Hepatocyte (in vitro differentiated cells): ENCODE measurements at places on chromosomes 2 and 18.
A peak's percentile ranks its signal among the peaks of the same experiment; 100 is the strongest.

DNA sequence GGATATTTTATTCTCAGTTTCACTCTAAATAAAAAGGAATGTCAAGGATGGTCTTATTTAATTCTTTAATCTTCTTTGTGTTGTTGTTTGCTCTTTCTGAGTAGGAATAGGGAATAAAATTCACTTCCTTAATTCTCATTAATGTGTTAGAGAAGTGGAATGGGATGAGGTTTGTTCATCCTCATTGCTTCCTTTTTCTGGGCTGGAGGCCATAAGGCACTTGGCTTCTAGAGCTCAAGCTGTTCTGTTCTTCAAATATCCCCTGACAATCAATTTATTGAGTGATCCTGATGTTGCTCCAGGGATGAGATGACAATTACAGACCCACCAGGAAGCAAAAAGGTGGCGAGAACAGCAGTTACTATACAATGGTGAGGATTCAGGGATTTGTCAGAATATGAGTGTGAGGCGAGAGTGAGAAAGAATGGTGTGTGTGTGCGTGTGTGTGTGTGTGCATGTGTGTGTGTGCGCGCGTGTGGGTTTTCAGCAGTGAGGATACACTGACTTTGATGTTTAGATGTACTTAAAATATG is 557.6 kb upstream of the FANCL start:
- no peak for DNase-seq

DNA sequence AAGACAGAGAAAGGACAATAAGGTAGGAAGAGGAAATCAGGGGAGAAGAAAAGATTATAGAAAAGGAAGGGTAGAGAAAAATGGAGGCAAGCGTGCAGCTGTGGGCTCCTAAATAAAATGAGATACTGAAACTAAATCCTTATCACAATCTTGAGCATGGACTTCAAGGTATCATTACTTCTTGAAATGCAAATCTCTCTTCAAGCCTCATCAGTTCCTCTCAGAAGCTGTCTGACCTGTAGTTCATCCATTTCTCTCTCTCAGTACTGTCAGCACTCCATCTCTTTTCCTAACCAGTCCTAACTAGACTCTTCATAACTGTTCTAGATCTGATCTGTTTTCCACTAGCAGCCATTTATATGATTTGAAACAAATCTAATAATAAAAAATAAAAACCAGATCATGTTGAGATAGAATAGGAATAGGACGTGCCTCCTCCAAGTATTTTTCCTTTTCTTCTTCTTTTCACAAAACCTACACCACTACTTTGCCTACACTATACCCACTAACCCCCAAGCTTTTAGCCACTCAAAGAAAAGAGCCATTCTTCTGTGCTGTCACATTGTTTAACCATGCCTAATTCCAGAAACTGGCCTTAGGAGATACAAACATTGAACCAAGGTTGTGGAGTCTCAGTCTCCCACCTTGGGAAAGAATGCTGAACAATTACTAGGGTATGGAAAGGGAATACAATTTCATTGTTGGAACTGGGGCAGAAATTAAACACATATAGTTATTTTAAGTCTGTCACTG is 21.1 kb downstream of the BABAM2 start:
- no peak for DNase-seq

- DNase-seq, result peak; percentile 74
Measured at GRCh38 chr2:130798472-130799218, 38.1 kb upstream of the ARHGEF4 start.

DNA sequence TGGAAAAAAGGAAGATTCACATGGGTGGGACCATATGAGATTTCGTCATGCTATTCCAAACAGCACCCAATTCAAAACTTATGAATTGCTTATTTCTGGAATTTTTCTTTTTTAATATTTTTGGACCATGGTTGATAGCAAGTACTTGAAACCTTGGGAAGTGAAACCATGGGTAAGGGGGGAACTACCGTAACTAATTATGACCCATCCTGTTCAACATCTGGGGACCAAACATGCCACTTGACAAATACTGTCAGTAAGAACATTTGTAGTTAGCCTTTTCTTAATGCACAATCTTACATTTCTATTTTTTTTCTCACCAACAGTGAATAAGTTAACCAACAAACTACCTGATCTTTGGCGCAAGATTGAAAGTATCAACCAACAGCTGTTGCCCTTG is 105.7 kb upstream of the TTC39C start:
- no peak for DNase-seq

GRCh38 chr2:69100220-69100723 is 87.3 kb downstream of the ANTXR1 start:
- DNase-seq, result no peak

GRCh38 chr2:10957391-10957790 is 45.7 kb downstream of the KCNF1 start:
- no peak for DNase-seq

GRCh38 chr18:58983260-58984155 is 118.8 kb downstream of the ZNF532 start:
- no peak for DNase-seq

DNA sequence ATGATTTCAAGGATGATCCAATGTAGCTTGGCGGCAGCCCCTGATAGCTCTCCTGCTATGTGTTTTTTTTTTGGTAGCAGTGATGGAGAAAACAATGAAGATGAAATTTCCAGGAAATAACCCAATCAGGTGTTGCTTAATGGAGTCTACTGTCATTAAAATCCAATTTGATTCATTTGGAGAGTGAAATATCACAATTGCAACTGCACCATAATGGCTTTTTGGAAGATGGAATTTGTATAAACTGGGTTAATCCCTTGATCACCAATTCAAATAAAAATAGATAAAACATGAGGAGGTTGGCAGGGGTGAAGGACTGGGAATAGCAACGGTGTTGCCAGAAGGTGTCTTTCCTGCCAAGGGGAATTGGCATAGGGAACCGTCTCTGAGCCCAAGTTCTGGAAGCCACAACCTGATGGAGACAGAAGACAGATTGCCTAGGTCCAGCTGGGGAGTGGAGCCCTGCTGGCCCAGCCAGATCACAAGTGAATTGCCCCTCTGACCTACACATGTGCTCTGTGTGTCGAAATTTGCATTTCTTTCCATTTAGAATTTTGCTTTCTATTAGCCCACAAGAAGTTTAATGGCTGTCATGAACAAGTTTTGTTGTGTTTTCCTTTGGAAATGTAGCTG is 170.3 kb upstream of the SPRED2 start:
- DNase-seq, result no peak

- DNase-seq, result no peak
Measured at GRCh38 chr18:12843420-12844350, 40.4 kb downstream of the PTPN2 start.

DNA sequence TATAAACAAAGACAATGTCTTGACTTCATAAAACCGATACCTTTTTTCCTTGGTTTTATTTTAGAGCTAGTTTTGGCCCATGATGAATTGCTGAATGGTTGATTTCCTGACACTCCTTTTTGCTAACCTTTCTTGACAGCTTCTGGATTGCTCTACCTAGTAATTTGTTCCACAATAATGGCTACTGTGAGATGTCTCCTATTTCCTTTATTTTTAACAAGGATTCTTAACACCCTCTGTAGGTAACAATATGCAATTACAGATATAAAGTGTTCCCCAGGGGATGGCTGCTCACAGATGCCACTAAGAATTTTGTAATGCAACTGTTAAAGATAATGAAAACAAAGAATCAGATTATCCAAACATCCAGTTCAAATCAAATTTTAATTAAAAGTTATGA is 100.8 kb upstream of the ATP5MC3 start:
- DNase-seq, result peak; percentile 26

DNA sequence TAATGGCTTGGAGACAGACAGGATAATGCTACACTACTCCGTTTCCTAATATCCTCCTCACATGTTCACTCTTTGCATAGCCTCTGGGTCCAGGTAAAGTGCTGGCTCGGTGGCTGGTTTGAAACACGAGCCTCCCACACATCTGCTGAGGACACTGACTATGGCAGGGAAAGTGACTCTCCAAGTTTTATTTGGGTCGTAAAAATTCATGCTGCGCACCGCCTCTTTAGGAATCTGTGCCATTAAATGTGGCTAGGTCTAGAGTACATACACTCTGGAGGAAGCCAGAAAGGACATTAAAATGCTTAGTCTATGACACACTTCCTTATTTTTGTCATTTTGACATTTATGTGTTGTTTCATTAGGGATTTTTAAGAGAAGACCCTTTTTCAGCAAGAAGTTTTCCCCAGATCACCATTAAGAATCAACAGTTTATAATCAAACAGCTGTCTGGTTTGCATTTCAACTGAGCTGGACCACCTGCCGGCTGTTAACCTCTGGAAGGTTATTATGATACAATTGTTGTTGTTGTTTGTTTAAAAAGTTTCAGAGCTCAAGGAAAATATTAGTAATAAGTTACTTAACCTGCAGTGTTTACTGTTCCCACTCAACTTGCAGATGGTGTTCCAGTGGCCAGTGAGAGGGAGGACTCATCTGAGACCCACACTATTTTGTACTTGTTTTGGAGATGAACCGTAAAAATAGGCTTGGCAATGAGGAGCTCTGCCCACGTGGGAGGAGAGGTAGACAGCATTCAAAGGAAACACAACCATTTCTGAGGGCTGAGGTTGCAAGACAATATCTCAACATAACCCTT is 443.3 kb upstream of the MEIS1 start:
- DNase-seq, result peak; percentile 58

- DNase-seq, result no peak
Measured at GRCh38 chr2:231300722-231301076, 94.8 kb upstream of the B3GNT7 start.

DNA sequence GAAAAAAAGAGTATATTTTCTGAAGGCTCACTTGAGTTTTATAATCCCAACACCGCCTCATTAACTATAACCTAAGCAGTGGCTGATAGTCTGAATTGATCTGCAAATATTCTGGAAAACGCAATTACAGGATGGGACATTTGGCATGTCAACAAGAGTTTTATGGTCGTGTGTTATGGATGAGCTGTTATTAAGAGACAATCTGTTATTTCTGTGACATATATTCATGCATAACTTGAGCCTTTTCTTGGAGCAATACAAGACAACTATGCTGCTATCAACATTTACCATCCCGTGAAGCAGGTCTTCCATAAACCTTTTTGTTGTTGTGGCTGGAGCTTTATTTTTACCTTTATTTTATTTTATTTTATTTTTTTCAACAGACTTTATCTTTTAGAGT is 164.4 kb downstream of the SCG2 start:
- DNase-seq, result no peak

DNA sequence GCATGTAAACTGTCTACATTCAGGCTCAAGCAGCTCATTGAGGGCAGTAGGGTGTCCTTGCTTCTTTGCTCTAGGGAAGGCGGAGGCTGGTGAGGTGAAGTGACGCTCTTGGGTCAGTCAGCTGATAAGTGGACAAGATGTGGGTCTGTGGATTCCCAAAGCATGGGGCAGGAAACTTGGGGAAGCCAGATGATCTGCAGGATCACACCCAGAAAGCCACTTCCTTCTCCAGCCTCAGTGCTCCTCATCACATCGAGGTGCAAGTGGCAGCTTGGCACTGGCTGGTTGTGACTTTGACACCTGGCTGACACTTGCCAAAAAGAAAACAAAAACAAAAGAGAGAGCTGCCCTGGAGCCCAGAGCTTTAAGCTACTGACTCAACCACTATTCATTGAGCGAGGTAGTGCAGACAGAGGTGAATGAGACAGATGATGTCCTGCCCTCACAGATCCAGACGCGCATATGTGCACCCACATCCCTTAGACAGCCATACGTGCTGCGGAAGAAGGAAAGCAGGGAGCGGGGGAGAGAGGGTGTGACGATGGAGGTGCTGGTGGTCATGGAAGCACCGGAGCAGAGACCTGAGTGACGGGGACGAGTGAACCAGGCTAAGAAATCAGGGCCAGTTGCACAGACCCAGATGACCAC is 3.1 kb upstream of the CIB4 start:
- DNase-seq, result no peak

DNA sequence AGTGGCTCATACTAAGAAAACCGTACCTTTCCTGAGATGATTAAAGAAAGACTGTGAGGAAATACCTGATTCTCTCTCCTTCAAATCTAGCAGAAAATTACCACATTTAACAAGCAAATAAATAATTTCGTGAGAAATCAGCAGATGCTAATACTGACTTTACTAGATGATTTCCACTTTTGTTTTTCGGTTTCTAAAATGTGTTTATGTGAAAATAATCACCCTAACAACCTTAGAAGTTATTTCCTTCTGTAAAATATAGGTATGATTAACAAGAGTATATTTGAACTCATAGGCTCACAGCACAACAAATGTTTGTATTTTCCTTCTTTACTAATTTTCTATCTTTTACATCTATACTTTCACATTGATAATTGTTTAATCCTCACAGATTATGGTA is 594.1 kb upstream of the FAM98A start:
- no peak for DNase-seq

DNA sequence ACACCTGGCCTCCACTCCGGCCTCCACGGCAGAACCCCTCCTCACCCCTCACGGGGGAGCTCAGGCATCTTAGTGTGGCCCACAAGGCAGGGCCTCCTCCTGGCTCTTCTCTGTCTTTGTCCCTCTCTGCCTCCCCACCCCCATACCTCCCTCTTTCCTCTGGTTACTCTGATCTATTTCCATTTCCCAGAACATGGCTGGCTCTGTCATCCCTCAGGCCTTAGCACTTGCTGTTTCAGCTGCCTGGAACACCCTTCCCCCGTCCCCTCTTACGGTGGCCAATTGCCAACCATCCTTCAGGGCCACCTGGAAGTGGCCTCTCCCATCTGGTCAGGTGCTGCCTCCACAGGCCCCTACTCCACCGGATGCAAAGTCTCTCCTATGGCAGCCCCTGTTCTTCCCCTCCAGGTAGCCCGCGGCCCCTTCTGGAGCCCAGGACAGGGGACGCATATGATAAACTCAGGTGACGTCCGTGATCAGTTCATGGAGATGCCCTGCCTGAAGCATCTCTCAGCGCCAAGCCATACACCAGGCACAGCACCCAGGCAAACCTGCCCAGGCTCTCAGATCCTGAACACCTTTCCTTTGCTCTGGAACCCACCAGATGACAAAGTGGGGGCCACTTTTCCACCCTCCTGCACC is 3.6 kb upstream of the ECEL1 start:
- DNase-seq, result no peak

- DNase-seq, result no peak
Measured at GRCh38 chr2:133557614-133558013, 10.6 kb downstream of the NCKAP5 start.

DNA sequence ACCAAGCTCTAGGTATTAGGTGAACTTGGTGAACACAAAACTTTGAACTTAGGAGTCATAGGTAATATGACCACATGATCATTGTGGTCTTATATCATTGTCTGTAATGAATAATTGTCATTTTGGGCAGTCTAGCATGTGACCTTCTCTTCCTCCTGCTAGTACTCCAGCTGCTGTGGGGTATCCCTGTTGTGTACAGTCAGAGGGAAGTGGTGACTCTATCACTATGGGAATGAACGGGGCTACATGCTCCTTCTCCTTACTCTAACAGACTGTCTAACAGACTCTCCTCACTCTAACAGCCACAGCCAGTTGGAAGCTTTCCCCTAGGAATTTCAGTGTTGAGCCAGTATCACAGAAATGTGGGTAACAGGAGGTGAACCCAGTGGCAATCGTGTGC is 68.2 kb upstream of the NEDD4L start:
- no peak for DNase-seq

DNA sequence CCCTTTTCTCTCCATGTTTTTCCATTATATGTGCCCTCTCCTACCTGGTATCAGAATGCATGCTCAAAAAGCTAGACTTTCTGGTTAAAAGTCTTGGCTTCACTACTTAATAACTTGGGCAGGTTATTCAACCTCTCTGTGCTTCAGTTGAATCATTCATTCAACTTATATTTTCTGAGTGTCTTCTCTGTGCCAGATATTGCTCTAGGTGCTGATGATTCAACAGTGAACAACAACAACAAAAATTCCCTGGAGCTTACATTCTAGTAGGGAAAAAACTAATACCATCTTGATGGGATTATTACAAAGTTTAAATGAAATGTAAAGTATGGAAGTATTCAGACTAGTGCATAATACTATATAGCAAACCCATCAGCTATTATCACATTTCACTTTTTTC is 55.2 kb downstream of the SOS1 start:
- no peak for DNase-seq
